Naive B cell (primary cell): ENCODE measurements at places on chromosomes 13 and 19.

DNA sequence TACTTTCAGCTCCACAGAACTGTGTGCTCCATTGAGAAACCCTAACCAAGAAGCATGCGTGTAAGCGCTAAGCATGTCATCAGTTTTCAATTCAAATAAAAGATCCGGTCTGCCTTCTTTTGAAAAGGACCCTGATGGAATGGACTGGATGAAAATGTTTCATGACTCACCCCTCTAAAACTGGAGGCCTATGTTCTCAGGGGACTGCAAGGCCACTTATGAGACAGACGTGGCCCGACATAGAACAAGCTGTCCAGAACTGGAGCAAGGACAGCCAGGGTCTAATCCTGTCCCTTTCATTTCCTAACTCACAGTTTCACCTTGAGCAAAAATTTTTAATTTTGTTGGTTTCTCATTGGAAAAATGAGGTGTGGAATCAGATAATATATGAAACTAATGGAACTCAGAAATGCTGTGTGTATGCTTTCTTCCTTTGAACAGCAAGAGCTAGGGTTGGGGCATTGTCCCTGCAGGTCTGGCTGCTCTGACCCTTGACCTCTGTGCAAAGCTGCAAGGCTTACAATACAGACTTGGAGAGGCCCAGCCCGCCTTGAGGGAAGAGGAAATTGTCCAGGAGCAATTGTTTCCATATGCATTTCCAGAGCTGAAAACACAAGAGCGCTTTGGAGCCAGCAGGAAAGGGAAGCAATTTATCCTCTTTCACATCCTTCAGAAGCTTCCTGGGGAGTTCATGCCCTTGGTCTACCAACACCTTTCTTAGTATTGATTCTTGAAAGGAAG is 553.4 kb upstream of the KLF12 start:
- no peak for DNase-seq

DNA sequence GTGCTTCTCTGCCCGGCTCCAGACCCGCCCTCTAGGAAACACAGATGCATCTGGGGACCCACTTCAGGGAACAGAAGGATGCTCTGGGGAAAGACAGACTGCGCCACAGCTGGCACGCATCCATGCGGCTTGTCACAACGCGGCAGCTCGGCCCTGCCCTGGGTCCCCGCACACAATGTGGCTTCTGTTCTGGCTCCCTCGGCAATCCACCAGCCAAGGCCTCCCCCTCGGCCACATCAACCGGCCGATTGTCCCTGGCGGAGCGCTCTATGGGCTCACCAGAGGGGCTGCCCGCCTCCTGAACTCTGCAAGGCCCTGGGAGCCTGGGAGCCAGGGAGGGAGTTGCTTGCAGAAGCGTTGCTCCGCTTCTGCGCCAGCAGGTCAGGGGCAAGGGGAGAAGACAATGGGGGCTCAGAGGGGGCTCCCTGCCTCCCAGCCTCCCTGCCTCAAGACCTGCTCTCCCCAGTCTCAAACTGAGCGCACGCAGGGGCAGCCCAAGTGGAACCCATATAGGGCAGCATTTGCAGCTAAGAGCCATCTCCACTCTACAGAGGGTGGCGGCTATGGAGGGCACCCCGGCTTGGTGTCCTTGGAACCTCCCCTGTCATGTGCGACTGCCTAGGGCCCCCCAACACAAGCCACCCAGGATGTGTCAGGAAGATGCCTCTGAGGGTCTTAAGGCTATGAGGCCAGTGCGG is 37.9 kb downstream of the MLLT1 start:
- no peak for DNase-seq

DNA sequence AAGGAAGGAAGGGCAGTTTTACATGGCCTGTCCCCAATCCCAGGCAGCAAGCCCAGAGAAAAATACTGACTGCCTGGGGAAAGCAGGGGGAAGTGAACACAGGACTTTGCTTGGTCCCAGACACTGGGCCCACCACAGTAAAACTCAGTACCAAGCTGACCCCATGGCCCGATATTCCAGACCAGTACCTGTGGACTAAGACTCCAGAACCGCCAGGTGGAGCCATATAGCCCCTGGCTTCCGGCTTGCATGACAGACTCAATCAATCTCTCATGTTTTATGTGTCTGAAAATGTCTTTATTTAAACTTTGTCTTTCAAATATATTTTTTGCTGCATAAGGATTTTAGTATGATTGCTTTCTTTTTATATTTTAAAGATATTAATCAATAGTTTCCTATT is 767.9 kb upstream of the SLITRK6 start:
- DNase-seq, result no peak

DNA sequence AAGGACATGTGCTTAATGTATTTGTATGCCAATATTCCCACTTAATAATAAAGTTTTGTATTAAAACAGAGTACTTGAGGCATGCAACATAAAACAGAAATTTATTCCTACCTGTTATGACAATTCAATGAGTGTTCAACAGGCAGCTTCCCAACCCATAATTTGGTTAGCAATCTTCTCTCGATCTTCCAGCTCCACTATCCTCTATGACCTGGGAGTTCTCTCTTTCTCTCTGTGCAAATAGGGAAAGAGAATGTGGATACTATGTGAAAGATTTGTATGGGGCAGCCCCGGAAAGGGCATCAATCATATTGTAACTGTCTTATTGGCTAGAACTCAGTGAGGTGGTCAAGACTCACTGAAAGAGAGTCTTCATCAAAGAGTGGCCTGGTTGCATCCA is 644.9 kb upstream of the PCDH20 start:
- DNase-seq, result no peak

GRCh38 chr19:10553943-10554381 is 10.3 kb downstream of the ATG4D start:
- DNase-seq, result peak; percentile 60

GRCh38 chr19:43553656-43554055 is 20.7 kb downstream of the ZNF575 start:
- no peak for DNase-seq

- no peak for DNase-seq
These were observed 18.6 kb upstream of the LMTK3 start for GRCh38 chr19:48530066-48530720.

- DNase-seq, result no peak
These were observed 38.8 kb downstream of the ARHGEF7 start for GRCh38 chr13:111153977-111154332.

DNA sequence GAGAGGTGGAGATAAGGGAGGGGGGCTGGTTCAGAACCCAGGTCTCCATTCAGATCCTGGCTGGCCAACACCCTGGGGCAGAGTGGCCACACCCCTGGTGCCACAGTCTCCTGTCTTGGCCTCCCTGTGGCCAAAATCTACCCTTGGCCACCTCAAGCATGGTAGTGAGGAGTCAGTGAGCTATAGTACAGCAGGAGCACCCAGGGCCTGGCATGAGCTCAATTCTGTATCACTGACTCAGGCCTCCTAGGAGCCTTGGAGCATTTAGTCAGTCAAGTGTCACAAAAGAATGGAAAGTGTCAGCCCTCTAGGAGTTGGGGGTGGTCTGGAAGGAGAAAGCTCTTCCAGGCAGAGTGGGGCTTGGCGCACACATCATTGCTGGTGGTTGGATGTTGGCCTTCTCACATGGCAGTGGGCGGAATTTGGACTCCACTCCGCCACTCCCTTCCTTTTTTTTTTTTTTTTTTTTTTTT is 6.6 kb upstream of the CD79A start:
- no peak for DNase-seq

DNA sequence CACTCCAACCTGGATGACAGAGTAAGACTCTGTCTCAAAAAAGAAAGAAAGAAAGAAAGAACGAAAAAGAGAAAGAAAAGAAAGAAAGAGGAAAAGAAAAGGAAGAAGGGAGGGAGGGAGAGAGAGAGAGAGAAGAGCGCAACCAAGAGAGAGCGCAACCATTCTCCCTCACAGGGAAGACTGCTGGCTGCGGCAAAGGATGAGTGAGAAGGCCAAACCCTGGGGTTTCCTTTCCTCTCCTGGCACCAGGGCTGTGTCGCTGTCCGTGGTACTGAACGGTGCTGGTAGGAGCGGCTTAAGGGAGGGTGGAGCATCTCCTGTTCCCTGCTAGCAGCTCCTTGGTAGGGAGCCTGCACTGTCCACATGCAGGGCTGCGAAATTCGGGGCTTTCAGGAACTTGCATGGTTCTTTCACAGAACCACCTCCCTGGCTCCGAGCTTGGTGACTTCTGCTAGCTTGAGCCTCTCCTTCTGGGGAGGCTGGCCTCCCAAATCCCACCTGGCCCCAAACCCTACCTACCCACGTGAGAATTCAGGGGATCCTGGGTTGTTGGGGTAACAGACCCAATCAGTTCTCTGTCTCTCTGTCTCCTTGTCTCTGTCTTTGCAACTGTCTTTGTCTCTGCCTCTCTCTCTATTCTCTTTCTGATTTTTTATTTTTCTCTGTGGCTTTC is 51.1 kb upstream of the ZNRF4 start:
- peak; percentile 9 for DNase-seq

- DNase-seq, result no peak
These were observed 218.4 kb upstream of the TMTC4 start for GRCh38 chr13:100892981-100893380.

DNA sequence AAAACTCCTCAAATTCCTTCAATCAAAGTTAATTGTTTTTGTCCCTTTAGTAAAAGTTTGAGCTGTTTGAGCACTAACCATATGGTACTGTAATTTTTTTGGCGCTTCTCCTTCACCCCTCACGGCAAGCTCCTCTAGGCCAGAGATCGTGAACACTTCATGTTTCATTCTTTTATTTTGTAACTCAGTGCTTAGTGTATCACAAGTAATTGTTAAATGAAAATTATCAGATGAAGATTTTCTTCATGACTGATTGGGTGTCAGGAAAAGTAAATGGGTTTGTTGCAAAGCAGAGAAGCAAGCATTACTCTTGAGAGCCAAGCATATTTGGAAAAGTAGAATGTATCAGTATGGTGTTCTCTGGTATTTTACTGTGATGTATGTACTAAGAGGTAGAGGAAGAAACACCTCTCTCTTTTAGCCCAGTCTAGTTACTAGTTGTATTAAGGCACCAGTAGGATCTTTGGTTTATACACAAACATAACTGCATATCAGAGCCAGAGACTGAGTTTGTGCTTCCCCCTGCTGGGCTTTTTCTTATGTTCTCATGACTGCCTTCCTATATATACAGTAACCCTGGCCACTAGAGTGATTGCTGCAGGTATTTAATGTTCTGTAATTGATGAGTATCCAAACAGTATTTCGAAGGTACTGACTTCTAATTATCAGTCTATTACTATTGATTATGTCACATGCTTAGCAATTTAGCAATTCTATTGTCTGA is 202.3 kb upstream of the KLHL1 start:
- DNase-seq, result no peak

DNA sequence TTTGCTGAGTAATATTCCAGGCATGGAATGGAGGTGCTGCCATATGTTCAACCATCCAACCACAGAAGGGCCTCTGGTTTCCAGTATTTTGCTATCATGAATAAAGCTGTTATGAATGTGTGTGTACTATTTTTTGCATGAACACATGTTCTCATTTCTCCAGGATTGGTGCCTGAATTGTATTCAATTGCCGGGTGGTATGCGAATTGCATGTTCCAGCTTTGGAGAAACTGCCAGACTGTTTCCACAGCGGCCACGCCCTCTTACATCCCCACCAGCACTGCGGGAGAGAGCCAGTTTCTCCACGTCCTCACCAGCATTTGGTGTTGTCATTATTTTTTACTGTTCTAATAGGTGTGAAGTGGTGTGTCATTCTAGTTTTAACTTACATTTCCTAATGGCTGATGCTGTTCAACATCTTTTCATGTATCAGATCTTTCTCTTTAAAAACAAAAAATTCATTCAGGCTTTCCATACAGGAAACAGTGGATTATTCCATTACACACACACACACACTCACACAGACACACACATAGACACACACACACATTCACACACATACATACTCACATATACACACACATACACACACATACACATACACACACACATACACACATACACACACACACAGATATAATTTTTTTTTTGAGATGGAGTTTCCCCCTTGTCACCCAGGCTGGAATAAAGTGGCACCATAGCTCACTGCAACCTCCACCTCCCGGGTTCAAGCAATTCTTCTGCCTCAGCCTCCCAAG is 154.1 kb downstream of the PTPRS start:
- DNase-seq, result no peak

DNA sequence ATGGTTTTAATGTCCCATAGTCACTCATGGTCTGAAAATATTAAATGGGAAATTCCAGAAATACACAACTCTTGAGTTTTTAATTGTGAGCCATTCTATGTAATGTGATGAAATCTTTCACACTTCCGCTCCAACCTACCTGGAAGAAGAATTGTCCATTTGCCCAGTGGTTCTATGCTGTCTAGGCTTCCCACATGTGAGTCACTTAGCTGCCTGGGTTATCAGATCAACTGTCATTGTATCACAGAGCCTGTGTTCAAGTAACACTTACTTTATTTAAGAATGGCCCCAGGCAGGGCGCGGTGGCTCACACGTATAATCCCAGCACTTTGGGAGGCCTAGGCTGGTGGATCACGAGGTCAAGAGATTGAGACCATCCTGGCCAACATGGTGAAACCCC is 1450.5 kb downstream of the EFNB2 start:
- no peak for DNase-seq

DNA sequence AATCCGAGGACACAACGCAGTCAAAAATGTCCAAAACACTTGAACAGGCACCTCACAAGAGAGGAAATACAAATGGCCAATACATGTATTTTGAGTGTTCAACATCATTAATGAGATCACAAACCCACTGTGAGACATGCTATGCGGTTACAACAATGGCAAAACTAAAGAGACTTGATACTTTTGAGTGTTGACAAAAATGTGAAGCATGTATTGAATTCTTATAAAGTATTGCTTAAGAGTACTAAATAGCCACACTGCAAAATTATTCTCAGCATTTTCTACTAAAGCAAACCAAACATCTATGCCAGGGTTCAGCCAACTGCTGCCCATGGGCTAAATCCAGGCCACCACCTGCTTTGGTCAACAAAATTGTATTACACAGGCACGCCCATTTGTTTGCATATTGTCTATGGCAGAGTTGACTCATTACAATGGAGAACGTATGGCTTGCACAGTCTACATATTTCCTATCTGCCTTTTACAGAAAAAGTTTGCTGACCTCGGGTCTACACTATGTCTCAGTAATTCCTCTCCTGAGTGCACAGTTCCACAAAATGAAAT is 135.3 kb downstream of the B3GLCT start:
- no peak for DNase-seq

GRCh38 chr19:3176715-3177501 is 1.7 kb upstream of the S1PR4 start:
- peak; percentile 25 for DNase-seq

GRCh38 chr19:44975444-44975843 is 20.3 kb downstream of the CLPTM1 start:
- no peak for DNase-seq

DNA sequence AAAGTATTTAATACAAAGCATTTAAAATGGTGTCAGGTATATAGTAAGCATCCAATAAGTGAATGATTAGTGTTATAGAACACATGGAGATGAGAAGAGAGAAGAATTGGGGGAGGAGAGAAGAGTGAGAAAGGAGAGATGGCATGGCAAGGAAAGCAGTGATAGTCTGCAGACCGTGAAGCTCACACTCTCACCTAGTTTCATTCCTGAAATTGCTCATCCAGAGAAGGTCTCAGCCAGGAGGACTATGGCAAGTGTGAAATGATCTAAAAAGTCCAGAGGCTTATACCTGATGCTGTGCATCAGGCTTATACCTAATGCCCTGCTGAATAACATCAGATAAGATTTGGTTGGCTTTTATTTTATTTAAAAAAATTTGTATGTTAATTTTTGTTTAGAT is 351.6 kb upstream of the KLF12 start:
- DNase-seq, result no peak
